T-cell (primary cell): ENCODE measurements at places on chromosomes 12 and 14. TPM values are rescaled to one million over a fixed set of nuclear protein-coding genes. Genes with fewer than 3 reads are reported as not detected.

Gene IL22
- not detected for total RNA-seq

Gene ITFG2
- 84.5 TPM for total RNA-seq

DNA sequence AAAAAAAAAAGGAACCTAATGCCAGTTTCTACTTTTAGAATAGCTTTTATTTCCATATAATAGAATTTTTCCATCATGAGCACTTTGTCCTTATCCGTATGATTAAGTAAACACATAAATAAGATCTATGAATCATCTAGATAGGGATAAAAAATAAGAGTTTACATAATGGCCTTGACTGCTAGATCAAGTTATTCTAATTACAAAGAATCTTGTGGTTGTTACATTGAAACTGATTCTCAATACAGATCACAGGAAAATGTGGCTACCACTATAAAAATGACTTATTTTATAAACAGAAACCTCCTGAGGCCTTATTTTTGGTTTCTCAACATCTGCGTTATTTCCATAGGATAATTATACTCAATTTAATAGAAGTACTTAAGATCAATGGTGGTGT is 34.4 kb upstream of the NDUFA12 start:
- no peak for DNase-seq
- no peak overlapping the region for H3K4me3 ChIP-seq
- H3K27ac ChIP-seq = no peak overlapping the region
- H3K27me3 ChIP-seq = no peaks in the 10 kb centered on the region
- no peaks in the 10 kb centered on the region for H3K4me1 ChIP-seq

DNA sequence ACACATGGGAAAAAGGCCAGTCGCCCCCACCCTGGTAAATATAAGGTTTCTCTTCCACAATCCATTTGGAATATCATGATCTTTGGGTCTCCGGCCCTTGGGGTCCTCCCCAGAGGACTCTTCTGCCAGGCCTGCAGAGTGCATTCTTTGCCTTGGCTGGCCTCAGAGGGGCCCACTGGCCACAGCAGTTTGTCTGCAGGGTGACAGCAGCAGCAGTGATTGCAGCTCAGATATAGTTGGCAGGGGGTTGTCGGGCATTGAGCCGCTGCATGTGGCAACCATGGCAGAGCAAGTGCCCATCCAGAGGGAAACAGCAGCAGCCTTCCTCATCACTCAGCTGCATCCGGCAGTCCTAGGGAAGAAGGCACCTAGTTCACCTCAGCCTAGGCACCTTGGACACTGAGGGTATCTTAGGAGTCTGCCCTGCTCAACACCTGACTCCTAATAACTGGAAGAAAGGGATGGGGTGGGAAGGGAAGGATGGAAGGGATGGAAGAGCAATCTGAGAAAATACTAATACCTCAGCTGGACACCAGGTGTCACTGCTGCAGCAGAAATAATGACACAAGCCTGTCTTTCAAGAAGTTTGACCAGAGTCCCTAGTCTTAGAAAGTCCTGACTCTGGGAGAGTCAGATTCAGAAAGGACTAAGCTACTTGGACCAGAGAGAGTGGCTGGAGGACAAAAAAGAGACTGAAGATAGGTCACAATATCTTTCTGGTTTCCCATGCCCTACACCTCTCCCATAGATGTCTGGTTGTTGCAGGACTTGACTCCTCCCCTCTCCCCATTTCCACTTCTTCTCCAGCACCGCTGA is 8.9 kb downstream of the AJUBA start:
- H3K4me3 ChIP-seq = no peak overlapping the region
- no peak overlapping the region for H3K27ac ChIP-seq
- peaks cover 2% of the 10 kb centered on the region for H3K36me3 ChIP-seq
- DNase-seq = no peak

Gene CCDC175
- not detected for total RNA-seq

DNA sequence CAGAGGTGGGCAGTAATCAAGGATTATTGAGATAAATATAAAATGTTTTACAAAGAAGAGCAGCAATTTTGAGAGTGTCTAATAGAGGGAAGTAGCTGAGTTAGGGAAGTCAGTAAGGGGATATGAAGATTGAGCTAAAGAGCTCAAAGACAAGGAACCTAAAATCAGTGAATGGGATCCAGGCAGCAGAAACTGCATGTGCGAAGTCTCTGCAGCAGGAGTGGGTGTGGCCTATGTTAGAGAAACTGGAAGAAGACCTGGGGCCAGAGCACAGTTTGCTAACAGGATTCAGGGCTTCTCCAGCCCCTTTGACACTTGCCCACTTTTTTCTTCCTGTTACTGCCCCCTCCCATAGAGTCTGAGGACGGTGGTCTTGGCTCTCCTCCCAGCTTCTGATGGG is 36.3 kb upstream of the PLXNC1 start:
- H3K4me3 ChIP-seq = no peak overlapping the region
- H3K4me1 ChIP-seq = no peaks in the 10 kb centered on the region
- no peaks in the 10 kb centered on the region for H3K27me3 ChIP-seq
- H3K36me3 ChIP-seq = no peaks in the 10 kb centered on the region
- H3K27ac ChIP-seq = no peak overlapping the region
- DNase-seq = no peak

- no peak overlapping the region for H3K27ac ChIP-seq
- H3K27me3 ChIP-seq = no peaks in the 10 kb centered on the region
- H3K36me3 ChIP-seq = peaks cover 14% of the 10 kb centered on the region
- H3K4me3 ChIP-seq = no peak overlapping the region
- H3K4me1 ChIP-seq = peaks cover 14% of the 10 kb centered on the region
- no peak for DNase-seq
Observed at GRCh38 chr14:58291646-58292045, 6.7 kb upstream of the ARID4A start.

- no peaks in the 10 kb centered on the region for H3K4me1 ChIP-seq
- H3K36me3 ChIP-seq = no peaks in the 10 kb centered on the region
- no peak overlapping the region for H3K4me3 ChIP-seq
- no peaks in the 10 kb centered on the region for H3K27me3 ChIP-seq
- DNase-seq = no peak
Observed at GRCh38 chr14:68333262-68333661, 459.6 kb downstream of the ZFP36L1 start.

- H3K27ac ChIP-seq = peak overlapping the region; percentile 66
- H3K4me1 ChIP-seq = peaks cover 11% of the 10 kb centered on the region
- H3K27me3 ChIP-seq = peaks cover 7% of the 10 kb centered on the region
- H3K4me3 ChIP-seq = peak overlapping the region; percentile 25
- peak; percentile 17 for DNase-seq
Observed at GRCh38 chr12:6323340-6323994, 13.0 kb downstream of the PLEKHG6 start.

- no peak for DNase-seq
- no peak overlapping the region for H3K27ac ChIP-seq
- no peaks in the 10 kb centered on the region for H3K27me3 ChIP-seq
- no peaks in the 10 kb centered on the region for H3K4me1 ChIP-seq
- no peak overlapping the region for H3K4me3 ChIP-seq
Observed at GRCh38 chr14:82113710-82114109, 580.1 kb upstream of the SEL1L start.

DNA sequence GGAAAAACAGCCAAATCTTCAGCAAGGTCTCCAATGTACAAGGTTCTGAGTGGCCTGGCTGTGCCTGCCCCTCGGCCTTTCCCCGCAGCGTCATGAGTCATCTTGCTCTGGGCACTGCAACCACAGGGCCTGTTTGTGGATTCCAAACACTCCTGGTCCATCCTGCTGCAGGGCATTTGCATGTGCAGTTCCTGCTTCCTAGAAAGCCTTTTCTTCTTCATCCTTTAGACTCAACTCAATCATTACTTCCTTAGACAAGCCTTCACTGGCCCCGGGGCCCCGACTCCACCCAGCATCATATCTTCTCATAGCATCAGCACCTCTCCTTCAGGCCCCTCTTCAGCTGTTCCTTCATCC is 101.8 kb upstream of the EGLN3 start:
- no peaks in the 10 kb centered on the region for H3K36me3 ChIP-seq
- peaks cover 9% of the 10 kb centered on the region for H3K4me1 ChIP-seq
- no peak overlapping the region for H3K4me3 ChIP-seq
- no peak for DNase-seq

DNA sequence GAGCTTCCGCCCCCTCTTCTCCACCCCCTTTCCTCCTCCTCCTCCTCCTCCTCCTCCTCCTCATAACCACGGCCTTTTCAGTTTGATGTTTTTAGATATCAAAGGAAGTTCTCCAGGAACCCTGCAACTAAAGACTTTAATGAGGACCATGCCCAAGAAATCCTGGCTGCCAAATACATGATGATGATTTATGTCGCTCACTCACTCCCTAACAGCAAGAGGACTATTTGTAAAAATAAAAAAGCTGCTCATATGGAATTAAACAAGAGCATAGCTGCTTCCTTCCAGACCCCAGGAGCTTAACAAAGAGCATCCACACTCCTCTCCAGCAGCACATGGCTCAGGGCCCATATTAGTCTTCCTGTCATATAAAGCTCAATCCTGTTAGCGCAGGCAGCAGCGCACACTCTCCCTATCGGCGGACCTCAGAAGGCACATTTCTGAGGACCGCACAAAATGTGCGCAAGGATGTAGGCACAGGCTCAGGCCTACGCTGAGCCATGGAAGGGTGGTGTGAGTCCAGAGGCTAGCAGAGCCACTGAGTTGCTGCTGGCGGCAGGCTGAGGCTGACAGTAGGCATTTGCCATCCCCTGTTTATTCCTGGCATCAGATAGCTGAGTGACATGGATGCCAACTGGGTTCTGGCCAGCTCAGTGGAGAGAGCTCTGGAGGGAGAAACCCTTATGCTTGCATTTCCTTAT is 232.8 kb downstream of the MSRB3 start:
- H3K4me1 ChIP-seq = no peaks in the 10 kb centered on the region
- H3K27me3 ChIP-seq = peaks cover 9% of the 10 kb centered on the region
- no peaks in the 10 kb centered on the region for H3K36me3 ChIP-seq
- no peak overlapping the region for H3K27ac ChIP-seq
- DNase-seq = no peak
- H3K4me3 ChIP-seq = no peak overlapping the region
